CD4-positive, alpha-beta T cell treated with Interleukin-15 for 1 hour (primary cell): ENCODE measurements at places on chromosomes 7 and 10.

DNA sequence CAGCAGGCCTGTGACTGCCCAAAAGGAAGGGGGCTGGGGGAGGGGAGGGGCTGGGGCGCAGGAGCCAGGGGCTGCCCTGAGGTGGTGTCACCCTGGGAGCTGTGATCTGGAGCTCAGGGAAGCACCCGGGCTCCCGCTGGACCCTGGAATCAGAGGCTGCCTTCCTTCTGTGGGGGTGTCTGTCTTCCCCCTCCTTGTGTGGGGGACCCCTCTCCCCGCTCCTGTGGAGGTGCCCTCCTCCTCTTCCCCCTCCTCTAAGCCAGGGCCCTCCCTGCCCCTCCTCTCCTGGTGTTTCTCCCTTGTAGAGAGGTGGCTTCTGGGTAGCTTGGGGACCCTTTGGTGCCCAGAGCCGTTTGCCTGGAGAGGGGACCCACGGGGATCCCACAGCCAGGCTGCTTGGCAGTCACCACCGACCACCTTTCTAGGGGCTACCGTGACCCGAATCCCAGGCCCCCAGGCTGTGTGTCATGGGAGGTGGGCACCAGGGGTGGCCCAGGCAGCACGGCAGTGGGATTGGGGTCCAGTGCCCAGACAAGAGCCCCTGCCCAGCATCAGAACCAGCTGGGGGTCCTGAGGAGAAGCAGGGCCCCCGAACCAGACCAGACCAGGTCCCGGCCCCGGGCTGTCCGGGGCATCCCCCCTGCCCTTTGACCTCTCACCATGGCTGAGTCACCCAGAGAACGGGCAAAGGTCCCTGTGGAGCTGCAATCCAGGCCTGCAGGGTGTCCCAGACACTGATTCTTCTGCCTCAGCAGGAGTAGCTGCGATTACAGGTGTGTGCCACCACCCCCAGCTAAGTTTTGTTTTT, 741 bp downstream of the PRAP1 start:
- no peak for DNase-seq

DNA sequence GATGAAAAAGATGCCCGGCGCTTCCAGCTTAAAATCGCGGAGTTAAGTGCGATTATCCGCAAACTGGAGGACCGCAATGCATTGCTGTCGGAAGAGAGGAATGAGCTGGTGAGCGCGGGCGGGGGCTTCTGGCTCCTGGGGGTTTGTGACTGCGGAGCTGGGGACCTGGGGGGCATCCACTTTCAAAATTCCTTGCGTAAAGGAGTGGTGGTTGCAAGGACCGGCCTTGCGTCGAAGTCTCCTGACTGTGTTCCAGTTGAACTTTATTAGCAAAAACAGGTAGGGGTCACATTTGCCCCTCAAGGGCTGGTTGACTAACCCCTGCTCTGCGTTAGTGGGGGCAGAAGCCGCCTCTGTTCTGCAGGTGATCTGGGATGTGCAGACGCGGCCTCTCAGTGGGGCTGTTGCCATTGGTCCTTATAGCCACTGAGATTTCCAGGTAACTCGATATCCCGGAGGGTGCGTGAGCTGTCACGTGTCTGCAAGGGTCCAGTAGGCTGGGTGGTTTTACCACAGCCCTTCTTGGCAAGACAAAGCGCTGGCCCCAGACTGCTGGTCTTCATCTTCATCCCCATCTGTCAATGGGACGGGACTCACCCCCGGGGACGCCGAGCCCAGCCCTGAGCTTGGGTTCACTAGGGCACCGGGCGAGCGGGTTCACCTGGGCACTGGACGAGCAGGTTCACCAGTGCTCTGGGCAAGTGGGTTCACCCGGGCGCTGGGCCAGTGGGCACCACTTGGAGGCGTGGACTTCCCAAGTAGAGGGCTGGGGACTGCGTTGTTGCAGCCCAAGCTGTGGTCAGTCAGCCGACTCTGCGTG, 51.5 kb upstream of the DPYSL4 start:
- DNase-seq: no peak

GRCh38 chr10:70396140-70396539, 7.8 kb upstream of the EIF4EBP2 start:
- DNase-seq: no peak

DNA sequence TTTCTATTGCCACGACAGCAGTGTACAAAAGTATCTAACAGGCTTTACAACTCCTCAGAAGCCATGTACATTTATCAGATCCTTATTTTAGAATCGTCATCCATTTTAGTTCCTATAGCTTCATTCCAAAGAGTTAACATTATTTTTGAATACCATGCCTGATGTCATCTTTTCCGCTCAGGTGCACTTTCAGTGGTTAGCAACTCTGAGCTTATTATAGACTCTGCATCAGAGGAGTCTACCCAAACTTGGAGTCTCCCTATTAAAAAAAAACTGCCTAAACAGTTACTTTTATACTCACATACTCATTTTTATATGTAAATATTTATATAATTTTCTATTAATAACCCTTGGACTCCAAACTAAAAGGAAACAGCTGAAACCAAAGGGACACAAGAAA, 31.6 kb upstream of the PRSS37 start:
- no peak for DNase-seq

GRCh38 chr10:122240401-122240800, 30.7 kb upstream of the BTBD16 start:
- DNase-seq: no peak

GRCh38 chr10:103645141-103646054, 151.9 kb downstream of the NEURL1 start:
- peak; percentile 72 for DNase-seq

DNA sequence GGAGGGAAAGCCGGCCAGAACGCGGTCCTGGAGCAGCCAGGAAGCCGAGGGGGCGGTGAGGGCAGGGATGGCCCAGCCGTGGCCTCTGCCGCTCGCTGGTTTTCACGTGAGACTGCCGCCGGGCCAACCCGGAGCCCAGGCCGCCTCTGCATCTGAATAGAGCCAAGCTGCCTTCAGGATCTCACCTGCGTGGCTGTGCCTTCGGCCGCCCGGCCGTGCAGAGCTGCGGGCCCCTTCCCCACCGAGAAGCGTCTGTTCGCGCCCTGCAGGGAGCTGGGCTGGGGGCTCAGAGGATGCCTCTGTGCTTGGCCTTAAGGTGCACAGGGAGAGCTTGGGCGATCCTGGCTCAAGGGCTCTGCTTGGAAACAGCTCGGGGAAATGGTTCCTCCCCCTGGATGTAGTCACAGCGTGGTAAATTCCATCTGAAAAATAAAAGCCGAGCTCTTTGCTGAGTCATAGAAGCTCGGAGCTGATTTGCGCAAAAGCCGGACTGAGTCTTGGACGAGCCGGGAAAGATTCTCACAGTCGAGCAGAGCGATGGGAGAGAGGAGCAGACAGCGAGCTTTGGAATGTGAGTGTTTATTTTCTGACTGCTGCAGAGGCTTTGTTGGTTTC, at the start of gene JAKMIP3:
Gene JAKMIP3 (plus strand): TSS at position 456 of the 615 bp plus-strand sequence. CDS start 38,863 bp downstream, outside the sequence.
- no peak for DNase-seq

DNA sequence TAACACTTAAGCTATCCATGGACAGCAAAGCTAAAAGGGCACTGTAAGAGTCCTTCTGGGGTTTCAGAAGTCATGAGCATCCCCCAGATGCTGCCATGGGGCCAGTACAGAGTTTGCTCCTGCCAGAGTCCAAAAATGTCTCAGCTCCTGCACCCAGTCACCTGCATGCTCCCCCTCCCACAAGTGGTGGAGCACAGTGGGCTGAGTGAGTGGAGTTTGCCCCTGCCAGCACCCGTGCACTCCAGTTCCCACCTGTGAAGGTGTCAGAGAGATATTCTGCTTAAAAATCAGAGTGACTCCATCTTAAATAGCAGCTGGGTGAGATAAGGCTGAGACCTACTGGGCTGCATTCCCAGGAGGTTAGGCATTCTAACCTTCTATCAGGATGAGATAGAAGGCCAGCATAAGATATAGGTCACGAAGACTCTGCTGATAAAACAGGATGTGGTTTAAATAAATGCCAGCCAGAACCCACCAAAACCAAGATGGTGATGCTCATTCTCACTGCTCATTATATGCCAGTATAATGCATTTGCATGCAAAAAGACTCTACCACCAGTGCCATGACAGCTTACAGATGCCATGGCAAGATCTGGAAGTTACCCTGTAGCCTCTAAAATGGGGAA, 140.1 kb upstream of the ZNF92 start:
- DNase-seq: no peak
